ENCODE measurements at places on chromosomes 3 and 15. TPM values are rescaled to one million over a fixed set of nuclear protein-coding genes. Genes with fewer than 3 reads are reported as not detected.

DNA sequence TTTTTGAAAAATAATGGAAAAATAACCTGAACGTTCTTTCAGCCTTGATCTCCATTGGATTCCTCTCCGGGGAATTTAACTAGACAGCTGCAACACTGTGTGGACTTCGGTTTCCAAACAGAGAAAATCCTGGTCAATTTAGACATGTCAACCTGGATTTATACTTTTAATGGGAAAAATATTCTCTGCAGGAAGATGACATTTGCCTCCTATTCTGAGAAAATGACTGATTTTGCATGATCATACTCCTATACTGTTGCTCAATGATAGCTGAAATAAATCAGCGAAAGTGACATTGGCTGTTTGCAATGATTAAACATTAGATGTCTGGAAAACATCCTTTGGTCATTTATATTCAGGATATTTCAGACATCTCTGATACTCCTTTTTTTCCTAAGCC is 94.8 kb downstream of the GABRG3 start:
- no peaks in the 10 kb centered on the region for H3K4me1 ChIP-seq
- H3K4me3 ChIP-seq: no peak overlapping the region
- no peaks in the 10 kb centered on the region for H3K36me3 ChIP-seq
- H3K27me3 ChIP-seq: no peaks in the 10 kb centered on the region

- H3K4me1 ChIP-seq: peaks cover 28% of the 10 kb centered on the region
- H3K36me3 ChIP-seq: no peaks in the 10 kb centered on the region
- no peak for DNase-seq
Observed at GRCh38 chr15:95249524-95249923, 1018.2 kb downstream of the MCTP2 start.

GRCh38 chr15:75861750-75862402 is 18.6 kb downstream of the UBE2Q2 start:
- peaks cover 16% of the 10 kb centered on the region for H3K36me3 ChIP-seq
- no peak overlapping the region for H3K27ac ChIP-seq
- DNase-seq: no peak
- no peaks in the 10 kb centered on the region for H3K27me3 ChIP-seq
- no peak overlapping the region for H3K4me3 ChIP-seq
- peaks cover 8% of the 10 kb centered on the region for H3K4me1 ChIP-seq

- H3K27me3 ChIP-seq: no peaks in the 10 kb centered on the region
- DNase-seq: no peak
- H3K36me3 ChIP-seq: no peaks in the 10 kb centered on the region
- no peaks in the 10 kb centered on the region for H3K4me1 ChIP-seq
- H3K4me3 ChIP-seq: no peak overlapping the region
- no peak overlapping the region for H3K27ac ChIP-seq
Observed at GRCh38 chr3:193911784-193912340, 224.1 kb upstream of the HES1 start.

The FGD5 gene
- total RNA-seq: not detected

DNA sequence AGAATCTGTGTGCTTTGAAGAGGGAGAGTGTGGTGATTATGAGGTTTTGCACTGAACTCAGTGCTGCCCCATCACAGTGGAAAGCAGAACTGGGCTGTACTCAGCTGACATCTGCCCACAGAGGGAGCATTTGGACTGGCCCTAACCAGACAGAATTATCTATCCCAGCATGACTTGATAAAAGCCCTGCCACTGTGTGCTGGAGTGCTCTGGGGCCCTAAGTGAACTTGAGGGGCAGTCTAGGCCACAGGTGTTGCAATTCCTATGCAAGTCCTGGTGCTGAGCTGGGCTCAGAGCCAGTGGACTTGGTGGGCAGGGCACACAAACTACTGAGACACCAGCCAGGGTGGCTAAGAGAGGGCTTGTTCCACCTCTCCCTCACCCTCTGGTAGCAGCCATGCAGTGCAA is 269.2 kb upstream of the CTNNB1 start:
- H3K27ac ChIP-seq: no peak overlapping the region
- H3K4me3 ChIP-seq: no peak overlapping the region
- H3K27me3 ChIP-seq: no peaks in the 10 kb centered on the region

- no peak for DNase-seq
- H3K27me3 ChIP-seq: no peaks in the 10 kb centered on the region
- H3K4me1 ChIP-seq: peaks cover 9% of the 10 kb centered on the region
- H3K27ac ChIP-seq: no peak overlapping the region
- H3K4me3 ChIP-seq: no peak overlapping the region
Observed at GRCh38 chr3:33915796-33916546, 117.5 kb downstream of the PDCD6IP start.

The CPA3 gene
- 0.08 TPM for total RNA-seq

The RLBP1 gene
- 0.16 TPM for total RNA-seq

Measured in SJSA1 (cell line).